C1 segment of cervical spinal cord (tissue), 14 donors: ENCODE measurements at places on chromosomes 2 and 18.

- DNase-seq = no peak
Measured at GRCh38 chr2:152858594-152859265, 140.3 kb downstream of the ARL6IP6 start.

DNA sequence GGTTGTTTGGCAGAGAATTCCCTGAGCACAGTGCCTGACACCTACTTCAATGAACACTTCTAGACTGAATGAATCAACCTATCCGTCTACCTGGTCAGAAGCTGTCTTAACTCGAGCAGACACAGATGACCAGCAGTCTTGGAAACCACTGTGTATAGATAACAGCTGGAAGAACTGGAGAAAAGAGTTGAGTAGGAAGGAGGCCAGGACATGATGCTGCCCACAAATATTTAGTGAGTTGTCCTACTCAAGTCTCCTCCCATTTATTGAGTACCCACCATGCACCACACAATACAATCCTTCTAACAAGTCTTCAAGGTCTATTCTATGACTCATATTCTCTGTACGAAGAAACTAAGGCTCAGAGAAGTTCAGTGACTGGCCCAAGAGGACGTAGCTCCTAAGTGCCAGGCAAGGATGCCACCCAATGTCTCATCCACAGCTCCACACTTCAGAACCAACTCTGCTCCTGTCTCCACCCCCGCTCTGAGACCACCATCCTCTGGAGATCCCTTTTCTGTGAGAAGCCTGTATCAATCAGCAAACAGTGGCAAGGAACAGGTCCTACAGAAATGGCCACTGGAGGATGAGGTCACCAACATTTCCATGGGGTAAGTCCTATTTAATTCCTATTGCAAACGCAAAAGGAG lies 62.2 kb downstream of the GALNT14 start:
- no peak for DNase-seq

- no peak for DNase-seq
Measured at GRCh38 chr18:69574401-69574800, 173.7 kb downstream of the DOK6 start.

GRCh38 chr2:68086166-68086565 lies 23.4 kb upstream of the C1D start:
- DNase-seq = no peak

DNA sequence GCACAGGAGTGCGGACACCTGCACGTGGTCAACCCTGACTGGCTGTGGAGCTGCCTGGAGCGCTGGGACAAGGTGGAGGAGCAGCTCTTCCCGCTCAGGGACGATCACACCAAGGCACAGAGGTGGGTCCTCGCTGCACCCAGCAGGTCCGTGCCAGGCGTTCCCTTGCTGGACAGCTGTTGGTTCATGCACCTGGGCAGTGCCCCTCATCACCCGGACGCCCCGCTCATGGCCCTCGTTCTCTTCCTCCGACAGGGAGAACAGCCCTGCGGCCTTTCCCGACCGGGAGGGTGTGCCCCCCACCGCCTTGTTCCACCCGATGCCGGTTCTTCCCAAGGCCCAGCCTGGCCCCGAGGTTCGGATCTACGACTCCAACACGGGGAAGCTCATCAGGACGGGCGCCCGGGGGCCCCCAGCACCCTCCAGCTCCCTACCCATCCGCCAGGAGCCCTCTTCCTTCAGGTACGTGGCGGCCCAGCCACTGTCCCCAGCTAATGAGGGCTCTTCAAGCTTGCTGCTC lies 38.0 kb downstream of the CTDP1 start:
- no peak for DNase-seq

DNA sequence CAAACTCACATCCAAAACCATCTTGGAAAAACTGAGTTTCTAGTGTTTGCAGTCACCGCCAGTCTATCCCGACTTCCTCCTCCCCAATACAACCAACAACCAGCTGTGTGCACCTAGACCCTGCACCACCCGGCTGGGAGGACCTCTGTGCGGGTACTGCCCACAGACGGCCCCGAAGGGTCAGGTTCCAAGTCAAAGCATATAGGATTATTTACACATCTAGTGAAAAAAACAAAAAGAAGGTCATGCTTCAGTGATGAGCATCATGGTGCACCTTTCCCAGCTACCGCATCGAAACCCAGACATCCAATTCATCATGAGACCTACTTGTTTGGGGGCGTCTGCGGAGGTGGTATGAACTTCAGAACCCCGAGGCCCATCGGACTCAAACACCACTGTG lies 124.8 kb downstream of the ZNF516 start:
- no peak for DNase-seq

DNA sequence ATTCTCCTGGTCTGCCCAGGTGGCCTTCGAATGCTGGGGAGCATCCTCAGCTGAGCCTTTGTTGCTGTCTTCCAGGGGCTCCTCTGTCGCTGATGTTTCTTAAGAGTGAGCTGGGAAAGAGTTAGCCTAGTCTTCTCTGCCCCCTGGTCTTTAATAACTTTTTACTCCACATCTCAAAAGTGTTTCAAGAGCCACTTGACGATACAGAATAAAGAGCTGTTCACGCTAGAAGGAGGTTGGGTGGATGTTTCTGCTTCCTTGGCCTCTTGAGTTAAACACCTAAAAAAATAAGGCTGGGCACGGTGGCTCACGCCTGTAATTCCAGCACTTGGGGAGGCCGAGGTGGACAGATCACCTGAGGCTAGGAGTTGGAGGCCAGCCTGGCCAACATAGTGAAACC lies 2.8 kb upstream of the BUB1 start:
- no peak for DNase-seq

DNA sequence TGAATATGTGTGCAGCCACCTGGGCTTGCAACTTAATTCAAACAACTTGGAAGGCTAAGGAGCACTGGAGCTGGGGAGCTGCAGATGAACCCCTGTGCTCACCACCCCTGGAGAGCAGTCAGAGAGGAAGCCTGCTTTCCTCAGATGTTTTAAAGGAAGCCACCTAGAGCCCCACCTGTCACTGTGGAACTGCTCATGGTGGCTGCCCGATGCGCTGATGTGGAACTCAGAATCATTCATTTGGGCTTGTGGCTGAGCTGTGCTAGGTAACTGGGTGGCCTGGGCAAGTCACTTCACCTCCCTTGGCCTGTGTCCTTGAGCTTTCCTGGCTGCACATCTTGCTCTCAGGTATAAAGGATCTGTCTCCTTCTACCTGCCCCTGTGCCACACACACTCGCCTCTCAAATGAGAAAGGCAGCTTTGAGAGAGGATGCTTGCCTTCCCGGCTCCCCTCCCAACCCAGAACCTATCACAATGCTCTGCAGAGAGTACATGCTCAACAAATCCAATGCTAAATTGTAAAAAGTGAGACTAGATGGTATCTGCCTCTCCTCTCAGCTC lies 41.3 kb downstream of the BCL11A start:
- no peak for DNase-seq

DNA sequence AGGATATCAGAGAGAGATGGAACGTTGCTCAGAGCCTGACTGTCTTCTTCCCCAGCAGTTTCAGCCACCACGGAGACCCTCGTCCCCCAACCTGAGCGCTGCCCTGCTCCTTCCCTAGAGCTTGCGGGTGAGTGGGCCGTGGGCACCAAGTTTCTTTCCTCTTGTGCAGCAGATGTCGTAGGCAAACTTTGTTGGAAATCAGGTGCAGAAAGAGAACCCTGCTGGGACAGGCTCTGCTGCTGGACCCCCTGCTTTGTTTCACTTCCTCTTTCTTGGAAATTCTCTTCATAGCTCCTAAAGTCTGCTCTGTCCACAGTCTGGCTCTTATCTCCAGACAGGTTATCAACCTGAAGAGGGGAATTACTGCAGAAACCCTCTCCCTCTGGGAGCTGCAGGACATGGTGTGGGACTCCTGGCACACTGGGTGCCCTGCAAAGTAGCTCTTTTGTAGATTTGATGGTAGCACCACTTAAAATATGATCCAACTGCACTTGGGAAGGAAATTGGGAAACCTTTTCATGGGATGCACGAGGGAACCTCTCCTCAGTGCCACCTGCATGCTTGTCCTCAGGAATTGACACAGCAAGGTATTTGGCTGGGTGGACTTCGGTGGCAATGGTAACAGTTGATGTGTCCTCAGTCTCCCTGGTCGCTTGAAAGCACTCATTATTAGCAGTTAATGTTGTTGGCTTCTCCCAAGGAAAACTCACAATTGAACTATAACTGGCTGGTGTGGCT lies 92.2 kb downstream of the ALPK2 start:
- no peak for DNase-seq

DNA sequence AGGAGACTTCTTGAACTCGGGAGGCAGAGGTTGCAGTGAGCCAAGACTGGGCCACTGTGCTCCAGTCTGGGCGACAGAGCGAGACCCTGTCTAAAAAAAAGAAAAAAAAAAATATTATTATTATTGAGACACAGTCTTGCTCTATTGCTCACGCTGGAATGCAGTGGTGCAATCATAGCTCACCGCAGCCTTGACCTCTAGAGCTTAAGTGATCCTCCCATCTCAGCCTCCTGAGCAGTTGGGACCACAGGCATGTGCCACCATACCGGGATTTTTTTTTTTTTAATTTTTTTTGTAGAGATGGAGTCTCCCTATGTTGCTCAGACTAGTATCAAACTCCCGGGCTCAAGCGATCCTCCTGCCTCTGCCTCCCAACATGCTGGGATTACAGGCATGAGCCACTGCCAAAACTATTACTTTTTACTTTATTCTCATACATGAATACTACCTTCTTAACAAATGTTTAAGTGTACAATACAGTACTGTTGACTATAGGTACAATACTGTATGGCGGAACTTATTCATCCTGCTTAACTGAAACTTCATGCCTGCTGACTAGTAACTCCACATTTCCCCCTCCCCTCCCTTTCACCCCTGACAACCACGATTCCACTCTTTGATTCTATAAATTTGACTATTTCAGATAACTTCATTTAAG lies 15.5 kb downstream of the FBXO11 start:
- no peak for DNase-seq

- DNase-seq = no peak
Measured at GRCh38 chr18:31659576-31660177, 24.7 kb downstream of the B4GALT6 start.

DNA sequence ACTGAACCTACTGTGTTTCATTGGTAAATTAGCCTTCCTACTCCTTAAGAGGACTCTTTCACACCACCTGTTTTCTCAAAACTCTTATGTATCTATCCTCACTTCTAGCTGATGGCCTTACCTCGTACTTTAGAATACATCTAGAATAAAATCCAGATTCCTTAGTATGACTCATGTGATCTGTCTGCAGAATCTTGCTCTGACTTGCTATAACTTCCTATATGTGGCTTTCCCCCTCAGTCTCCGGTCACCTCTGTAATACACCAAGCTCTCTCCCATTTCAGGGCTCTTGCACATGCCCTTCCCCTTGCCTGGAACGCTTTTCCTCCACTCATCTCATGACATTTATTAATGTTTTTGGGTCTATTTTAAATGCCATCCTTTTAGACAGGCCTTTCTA lies 95.6 kb upstream of the LHCGR start:
- DNase-seq = no peak

DNA sequence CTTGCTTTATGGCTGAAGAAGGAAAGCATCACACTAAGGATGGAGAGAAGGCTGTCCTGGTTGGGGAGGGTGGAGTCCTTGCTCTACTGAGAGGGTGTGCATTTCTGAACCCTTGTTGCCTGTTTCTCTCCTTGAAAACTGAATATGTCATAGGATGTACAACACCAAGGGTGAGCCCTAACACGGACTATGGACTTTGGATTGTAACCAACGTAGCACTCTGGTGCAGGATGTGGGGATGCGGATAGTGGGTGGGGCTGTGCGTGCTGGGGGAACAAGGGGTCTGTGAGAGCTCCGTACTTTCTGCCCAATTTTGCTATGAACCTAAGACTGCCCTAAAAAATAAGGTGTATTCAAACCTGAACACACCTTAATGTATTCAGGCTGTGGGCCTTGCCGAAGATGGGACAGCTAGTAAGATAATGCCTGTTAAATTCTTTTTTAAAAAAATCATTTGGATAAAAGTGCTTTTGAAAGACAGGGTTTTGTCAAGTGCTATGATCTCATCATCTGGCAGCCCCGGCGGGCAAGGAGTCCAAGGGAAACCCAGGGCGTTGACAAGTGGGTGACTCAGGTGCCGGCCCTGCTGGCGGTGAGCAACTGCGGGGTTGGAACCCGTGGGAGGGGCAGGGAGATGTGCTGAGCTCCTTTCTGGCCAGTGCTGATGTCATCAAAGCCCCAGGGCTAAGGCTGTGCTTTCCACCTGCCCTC lies 54.0 kb downstream of the GATA6 start:
- no peak for DNase-seq

- DNase-seq = no peak
Measured at GRCh38 chr2:49069829-49070228, 84.5 kb downstream of the FSHR start.

GRCh38 chr2:113857464-113857863 lies 32.4 kb upstream of the ACTR3 start:
- DNase-seq = no peak

GRCh38 chr2:101524806-101525430 lies 50.0 kb upstream of the RFX8 start:
- DNase-seq = no peak

GRCh38 chr2:36172824-36173223 lies 182.8 kb upstream of the CRIM1 start:
- DNase-seq = no peak

DNA sequence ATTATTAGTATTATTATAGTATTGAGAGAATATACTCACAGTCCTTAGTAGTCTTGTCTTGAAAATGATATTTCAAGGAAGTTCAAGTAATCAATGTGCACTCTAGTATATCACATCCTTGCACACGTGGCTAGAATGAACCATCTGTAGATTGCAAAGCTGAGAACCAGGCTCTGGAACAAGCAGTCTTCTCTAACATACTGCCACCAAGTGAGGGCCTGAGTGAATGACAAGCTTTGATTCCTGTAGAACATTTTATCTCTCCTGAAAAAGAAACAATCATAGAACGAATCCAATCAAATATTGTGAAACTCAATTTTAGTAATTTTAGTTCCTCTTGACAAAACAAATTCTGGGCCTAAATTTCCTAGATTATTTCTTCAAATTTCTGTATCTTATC lies 55.3 kb upstream of the SULT1C3 start:
- no peak for DNase-seq

DNA sequence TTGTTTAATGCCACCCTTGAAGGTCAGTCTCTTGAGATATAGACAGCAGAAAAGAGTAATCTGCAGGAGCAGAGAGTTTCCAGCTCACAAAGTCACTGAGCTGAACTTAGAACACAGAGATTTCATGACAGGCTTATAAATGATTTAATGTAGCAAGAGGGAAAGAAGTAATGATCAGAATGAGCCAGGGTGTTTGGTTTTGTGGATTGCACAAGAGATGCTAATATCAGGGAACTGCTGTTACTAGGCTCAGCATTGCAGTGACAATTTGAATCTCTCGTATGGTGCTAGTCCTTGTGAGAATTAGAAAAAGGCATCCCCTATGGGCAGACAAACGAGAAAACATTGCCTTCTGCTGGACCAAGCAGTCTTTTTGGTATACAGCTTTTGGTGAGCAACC lies 61.7 kb upstream of the ITGB6 start:
- DNase-seq = no peak

- no peak for DNase-seq
Measured at GRCh38 chr2:150127346-150127990, 360.0 kb downstream of the RND3 start.

- no peak for DNase-seq
Measured at GRCh38 chr2:74003494-74004211, 18.9 kb downstream of the TET3 start.
